Cardiac septum (tissue), 1 donor: ENCODE measurements at places on chromosomes 7 and 10.
A peak's percentile ranks its signal among the peaks of the same experiment; 100 is the strongest.

GRCh38 chr7:129804111-129804889 is 148.5 kb downstream of the UBE2H start:
- DNase-seq: no peak

GRCh38 chr7:46881507-46882127 is 700.3 kb downstream of the TNS3 start:
- no peak for DNase-seq

DNA sequence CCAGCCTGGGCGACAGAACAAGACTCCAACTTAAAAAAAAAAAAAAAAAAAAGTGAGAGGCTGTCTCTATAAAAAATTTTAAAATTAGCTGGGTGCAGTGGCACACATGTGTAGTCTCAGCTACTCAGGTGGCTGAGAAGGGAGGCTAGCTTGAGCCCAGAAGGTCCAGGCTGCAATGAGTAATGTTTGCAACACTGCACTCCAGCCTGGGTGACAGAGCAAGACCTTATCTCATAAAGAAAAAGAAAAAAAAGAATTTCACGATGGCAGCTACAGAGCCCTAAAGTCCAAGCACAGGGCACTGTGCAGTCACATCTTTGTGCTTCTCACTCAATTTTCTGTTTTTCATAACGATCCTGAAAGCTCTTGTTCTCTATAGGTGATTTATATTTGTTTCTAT is 209.5 kb upstream of the KCTD7 start:
- DNase-seq: no peak

GRCh38 chr10:96124230-96125141 is 5.6 kb upstream of the ZNF518A start:
- DNase-seq: peak; percentile 76

GRCh38 chr7:158065340-158065739 is 522.3 kb downstream of the PTPRN2 start:
- DNase-seq: no peak

DNA sequence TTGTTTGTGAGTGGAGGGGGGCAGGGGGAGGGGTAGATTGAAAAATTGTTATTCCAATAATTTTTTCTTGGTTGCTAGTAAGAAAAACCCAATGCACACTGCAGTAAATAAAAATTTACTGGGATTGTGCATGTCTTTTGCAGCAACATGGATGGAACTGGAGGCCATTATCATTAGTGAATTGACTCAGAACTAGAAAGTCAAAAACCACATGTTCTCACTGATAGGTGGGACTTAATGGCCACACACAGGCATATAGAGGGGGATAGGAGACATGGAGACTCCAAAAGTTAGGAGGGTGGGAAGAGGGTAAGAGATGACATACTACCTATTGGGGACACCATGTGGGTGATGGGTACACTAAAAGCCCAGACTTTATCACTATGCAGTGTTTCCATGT is 67.2 kb downstream of the BUB3 start:
- no peak for DNase-seq

GRCh38 chr10:70132098-70133029 is at the start of gene AIFM2:
Gene AIFM2 (minus strand): TSS chr10:70132825. CDS start chr10:70124084, 8,741 bp downstream.
- DNase-seq: peak; percentile 90

GRCh38 chr10:45495438-45496152 is 121.6 kb downstream of the ALOX5 start:
- DNase-seq: no peak
